ENCODE measurements at places on chromosomes 6 and 20.
A peak's percentile ranks its signal among the peaks of the same experiment; 100 is the strongest.

- DNase-seq, result no peak
These were observed 6.9 kb downstream of the SESN1 start for GRCh38 chr6:109087661-109088264.

GRCh38 chr6:114158411-114158810 lies 184.4 kb downstream of the HS3ST5 start:
- no peak for DNase-seq

DNA sequence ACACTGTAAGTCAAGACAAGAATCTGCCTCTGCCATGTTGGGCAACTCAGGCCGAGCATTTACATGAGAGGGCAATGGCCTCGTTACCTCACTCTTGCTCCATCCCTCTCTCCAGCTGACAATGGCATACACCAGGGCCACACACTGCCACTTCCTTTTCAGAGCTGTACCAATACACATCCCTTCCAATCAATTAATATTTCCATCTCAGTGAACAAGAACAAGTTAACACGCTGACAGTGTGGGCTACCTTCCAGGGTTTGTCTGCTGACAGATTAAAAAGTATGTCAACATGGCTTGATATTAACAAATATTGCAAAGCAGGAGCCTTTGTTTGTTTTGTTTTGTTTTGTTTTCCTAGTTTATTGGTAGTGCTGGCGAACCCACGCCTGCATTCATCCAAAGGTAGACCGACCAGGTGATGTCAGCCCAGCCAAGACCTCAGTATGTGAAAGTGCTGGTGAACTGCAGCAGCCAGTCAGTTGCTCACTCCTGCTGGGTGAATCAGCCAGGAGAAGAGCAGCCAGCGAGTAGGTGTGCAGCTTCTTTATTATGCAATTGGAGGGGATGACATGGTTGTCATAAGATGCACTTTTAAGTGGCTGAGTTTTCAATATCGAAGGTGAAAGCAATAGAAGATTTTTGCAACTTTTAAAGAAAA lies 487.3 kb upstream of the JARID2 start:
- peak; percentile 62 for DNase-seq

GRCh38 chr6:6494677-6495076 lies 93.8 kb upstream of the LY86 start:
- peak; percentile 6 for DNase-seq

DNA sequence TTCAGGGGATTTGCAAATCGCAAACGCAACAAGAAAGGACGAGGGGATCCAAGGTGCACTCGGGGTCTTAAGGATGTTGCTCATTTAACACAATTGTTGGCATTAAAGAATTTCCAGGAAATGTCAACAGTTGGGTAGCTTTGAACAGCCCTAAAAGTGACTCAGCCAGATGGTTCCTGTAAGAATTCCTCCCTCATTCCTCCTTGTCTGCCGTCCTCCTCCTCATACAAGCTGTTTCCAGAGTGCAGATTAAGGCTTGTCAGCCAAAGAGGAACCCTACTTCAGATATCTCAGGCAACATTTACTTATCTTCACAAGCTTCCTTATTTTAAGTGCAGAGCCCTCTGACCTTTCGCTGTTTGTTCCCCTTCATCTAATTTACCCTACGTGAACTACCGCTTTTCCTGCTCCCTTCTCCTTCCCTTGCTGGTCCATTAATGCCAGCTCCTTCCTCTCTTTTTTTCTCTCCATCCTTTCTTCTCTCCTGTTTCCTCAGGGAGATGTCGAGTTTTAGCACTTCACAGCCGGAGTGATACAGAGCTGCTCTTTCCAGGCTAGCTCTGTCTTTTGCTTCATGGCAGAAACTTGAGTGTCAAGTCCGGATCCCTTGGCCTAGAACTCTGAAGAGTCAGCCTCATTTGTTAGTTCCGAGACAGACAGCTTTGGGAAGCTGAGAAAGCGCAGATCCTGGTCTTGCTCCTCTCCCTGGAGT lies 26.1 kb upstream of the TBC1D7 start:
- DNase-seq, result no peak

- DNase-seq, result peak; percentile 90
These were observed 18.9 kb upstream of the CCM2L start for GRCh38 chr20:31991339-31991705.

- no peak for DNase-seq
These were observed 4.0 kb downstream of the TNFRSF6B start for GRCh38 chr20:63700199-63701050.

DNA sequence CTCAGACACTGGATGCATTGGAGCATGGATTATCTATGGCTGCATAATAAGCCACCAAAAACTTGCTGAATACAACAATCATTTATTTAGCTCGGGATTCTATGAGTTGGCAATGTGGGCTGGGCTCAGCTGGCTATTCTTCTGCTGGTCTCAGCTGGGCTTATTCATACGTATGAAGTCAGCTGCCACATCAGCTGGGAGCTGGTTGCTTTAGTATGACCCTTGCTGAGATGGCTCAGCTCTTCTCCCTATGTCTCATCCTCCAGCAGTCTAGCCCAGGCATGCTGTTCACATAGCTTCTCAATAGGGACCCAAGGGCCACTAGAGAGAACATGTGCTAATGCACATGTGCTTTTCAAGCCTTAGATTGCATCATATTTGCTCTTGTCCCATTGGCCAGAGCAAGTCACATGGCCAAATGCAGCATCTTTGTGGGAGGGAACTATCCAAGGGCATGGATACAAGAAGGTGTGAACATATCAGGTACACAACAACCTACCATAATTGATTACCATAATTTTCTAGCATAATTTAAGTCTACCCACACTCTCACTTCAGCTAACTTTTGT lies 444.6 kb downstream of the KIF16B start:
- no peak for DNase-seq

DNA sequence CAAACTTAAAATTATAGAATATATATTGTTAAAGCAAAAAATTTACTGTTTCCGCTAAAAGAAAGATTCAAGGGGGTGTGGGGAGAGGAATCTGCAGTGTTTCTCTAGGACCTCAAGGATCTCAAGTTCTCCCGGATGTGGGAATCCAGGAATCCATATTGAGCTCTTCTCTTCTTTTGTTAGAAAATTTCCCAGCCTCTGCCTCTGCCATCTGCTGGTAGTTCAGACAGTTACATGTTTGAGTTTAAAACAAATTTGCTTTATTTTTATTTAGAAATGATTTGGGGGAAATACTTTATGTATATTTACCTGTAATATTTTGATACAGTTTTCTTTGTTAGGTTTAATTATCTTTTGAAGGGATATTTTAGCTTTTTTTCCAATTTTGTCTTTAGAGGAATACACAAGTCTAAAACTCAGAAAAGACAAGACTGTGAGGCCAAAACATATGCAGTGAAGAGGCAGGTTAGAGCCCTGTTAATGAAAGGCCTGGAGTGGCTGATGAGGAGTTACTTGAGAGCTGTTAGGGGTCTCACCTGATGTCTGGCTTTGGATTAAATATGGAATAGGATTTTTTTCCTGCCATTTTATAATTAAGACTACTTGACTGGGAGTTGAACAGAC lies 268.8 kb downstream of the ARID1B start:
- no peak for DNase-seq

- DNase-seq, result no peak
These were observed 40.4 kb upstream of the TMEM170B start for GRCh38 chr6:11497107-11497506.

DNA sequence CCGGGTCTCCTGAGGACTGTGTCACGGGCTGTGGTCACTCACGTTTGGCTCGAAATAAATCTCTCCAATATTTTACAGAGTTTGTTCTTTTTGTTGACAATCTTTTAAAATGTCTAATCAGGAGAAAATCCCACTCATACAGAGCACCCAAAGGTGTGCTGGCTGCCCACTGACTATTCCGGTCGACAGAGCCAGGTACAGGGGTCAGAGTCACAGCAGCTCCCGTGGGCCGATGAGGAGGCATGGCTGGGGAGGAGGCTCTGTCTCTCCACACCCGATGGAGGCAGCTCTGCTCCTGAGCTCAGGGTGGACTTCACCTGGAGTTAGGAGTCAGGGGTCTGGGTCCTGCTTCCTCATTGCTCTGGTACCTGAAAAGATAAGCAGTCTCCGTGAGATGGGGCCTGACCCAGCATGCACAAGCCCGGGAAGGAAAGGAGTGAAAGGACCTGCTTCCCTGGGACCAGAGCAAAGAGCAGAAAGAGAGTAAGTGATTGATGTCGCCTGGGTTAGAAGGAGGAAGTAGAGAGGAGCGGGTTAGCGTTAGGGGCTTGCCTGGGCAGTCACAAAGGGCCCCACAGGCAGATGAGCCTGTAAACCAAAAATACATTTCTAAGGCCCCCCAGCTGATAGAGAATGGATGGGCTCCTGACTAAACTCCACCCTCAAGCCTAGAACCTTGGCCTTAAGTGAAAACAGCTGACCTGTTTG lies 53.5 kb upstream of the UNC93A start:
- no peak for DNase-seq

DNA sequence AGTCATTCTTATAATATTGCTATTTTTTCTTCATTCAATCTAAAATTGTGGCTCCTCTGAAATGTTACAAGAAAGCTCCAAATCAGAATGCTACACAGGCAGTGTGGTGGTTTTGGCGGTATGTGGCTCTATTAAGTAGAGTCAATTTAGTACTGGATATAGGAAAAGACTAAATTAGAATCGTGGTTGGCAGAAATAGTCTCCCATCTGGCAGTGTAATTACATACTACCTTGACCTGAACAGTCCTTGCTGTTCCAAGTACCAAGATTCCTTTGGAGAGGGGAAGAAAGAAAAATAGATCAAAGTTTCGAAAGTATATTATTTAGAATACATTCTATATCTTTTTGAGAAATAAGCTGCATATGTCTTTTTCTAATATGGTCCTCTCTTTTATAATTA lies 78.2 kb downstream of the C6orf118 start:
- DNase-seq, result peak; percentile 98

DNA sequence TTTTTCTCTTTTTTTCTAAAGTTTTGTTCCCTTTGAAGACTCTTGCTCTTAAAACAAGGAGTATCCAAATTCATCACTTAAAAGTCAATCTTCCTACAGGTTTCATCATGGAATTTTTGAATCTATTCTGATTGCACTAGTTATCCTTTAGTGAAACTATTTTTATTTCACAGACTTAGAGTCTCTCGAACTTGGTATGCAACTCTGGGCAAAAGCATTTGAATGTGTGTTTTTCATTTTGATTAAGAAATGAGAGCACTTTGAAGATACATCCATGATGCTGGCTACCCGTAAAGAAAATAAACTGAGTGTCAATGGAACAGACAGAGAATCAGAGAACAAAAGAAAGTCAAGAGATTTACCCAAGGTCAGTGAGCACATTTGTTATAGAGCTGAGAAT lies 586.5 kb downstream of the EPM2A start:
- no peak for DNase-seq

GRCh38 chr20:20297181-20297580 lies 70.7 kb upstream of the INSM1 start:
- DNase-seq, result no peak

DNA sequence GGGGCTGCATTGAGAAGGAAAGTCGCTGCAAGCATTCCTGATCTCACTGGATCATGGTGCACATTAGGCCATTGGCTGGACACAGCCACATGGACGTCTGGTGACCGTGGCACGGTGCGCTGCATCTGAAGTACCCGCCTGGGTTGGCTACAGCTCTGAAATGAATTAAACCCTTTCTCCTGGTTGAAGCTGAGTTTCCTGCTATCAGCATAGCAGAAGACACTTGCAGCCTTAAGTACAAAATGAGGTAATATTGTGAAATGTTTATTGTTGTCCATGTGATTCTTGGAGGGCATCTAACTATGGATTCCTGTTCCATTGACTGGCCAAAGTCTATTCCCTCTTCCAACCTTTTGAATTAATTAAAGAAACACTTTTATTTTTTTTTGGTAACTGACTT lies 89.8 kb upstream of the ADTRP start:
- no peak for DNase-seq

- no peak for DNase-seq
These were observed 101.3 kb downstream of the SASH1 start for GRCh38 chr6:148443798-148444560.

DNA sequence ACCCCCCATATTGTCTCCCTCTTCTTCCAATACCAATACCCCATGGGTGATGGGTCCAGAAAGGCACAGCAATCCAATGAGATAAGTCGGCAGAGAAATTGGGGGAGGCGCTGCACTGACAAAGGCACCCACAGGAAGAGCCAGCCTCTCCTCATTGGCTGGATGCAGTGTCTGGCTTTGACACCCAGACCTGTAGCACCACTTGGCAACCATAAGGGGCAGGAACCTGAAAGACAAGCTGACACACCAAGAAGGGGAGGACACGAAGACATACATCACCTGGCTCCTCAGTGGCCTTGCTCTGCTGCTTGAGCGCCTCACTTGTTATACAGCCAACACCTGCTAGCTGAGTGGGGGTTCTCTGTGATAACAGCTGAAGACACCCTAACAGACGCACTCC lies 19.4 kb upstream of the SLC4A11 start:
- no peak for DNase-seq

DNA sequence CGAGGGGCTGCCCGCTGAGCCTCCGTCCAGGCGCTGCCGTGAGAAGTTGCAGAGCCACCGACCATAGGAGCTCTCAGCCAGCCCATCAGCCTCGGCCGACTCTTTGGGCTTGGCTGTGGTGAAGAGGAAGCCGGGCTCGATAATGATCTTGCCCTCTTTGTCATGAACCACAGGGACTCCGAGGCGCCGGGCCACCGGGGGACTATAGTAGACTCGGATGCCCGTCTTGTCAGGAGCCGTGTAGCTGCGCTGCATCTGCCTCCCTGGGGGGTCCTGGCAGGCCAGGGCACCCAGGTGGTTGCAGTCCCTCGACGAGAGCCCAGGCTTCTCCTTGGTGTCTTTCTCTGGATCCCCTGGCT lies 20.5 kb upstream of the DSN1 start:
- no peak for DNase-seq

GRCh38 chr20:18669241-18670019 lies 81.6 kb downstream of the DTD1 start:
- no peak for DNase-seq

DNA sequence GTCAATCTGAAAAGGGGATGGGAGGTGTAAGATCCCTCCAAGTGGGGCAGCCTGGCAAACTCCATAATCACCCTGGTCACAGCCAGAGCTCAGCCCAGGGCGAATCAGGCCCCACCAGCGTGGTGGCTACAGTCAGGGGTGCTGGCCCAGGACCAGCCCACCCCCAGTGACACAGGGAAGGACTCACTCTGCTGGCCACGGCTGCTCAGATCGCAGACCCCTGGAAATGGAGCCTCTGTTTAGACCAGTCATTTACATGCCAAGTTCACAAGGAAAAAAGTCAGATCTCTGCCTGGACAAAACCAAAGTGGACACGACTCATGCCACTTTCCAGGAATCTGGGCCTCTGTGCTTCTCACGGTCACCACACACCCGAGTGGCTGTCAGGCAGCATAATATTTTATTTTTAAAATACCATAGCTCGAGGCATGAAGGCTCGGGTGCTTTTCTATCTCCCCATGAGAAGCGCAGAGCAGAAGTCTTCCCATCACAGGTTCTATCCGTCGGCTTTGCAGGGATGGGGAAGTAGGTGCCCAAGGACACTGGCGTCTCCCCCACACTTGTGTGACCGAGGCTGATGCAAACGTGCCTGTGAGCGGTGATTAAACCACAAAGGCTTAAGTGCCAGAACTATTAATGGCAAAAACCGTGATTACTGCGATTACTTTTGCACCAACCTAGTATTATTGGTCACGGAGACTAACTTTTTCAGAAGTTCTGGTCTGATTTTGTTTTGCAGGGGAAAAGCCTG lies 13.0 kb downstream of the PXDC1 start:
- DNase-seq, result no peak
